Uterus (tissue), 4 donors: ENCODE measurements at places on chromosomes 12 and 14. TPM values are rescaled to one million over a fixed set of nuclear protein-coding genes. Genes with fewer than 3 reads are reported as not detected.

MGST1 gene
- total RNA-seq: 4.6 TPM

PLEKHD1 gene
- total RNA-seq: 0.76 TPM

EIF2S3B gene
- total RNA-seq: 1.0 TPM

KDM5A gene
- total RNA-seq: 76.1 TPM

IGFBP6 gene
- total RNA-seq: 224 TPM

BDKRB2 gene
- total RNA-seq: 17.6 TPM

KSR2 gene
- not detected for total RNA-seq

AKAP6 gene
- total RNA-seq: 34.4 TPM

DNA sequence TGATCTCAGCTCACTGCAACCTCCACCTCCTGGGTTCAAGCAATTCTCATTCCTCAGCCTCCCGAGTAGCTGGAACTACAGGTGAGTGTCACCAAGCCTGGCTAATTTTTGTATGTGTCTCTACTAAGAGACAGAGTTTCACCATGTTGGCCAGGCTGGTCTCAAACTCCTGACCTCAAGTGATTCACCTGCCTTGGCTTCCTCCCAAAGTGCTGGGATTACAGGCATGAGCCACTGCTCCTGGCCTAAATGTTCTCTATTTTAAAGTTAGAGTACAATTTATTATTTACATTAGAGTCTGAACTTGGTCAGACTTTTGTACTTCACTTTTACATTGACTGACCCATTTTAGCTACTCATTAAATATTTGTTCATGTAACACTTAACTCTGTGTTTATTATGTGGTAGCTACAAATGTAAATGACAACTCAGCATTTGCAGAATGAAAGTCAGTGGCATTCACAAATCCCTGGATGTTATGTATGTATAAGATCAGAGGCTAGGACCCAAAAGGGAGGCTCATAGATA, 409.6 kb downstream of the APAF1 start:
- DNase-seq: no peak
- H3K27ac ChIP-seq: no peak overlapping the region
- no peaks in the 10 kb centered on the region for H3K4me1 ChIP-seq
- H3K36me3 ChIP-seq: no peaks in the 10 kb centered on the region
- H3K27me3 ChIP-seq: no peaks in the 10 kb centered on the region

GRCh38 chr12:2288471-2288870, 235.7 kb downstream of the CACNA1C start:
- no peak overlapping the region for H3K4me3 ChIP-seq
- no peak for DNase-seq
- H3K36me3 ChIP-seq: no peaks in the 10 kb centered on the region

GRCh38 chr12:48422060-48422459, 50.3 kb upstream of the ANP32D start:
- H3K4me3 ChIP-seq: no peak overlapping the region
- no peak for DNase-seq
- H3K27me3 ChIP-seq: no peaks in the 10 kb centered on the region
- H3K4me1 ChIP-seq: no peaks in the 10 kb centered on the region

DNA sequence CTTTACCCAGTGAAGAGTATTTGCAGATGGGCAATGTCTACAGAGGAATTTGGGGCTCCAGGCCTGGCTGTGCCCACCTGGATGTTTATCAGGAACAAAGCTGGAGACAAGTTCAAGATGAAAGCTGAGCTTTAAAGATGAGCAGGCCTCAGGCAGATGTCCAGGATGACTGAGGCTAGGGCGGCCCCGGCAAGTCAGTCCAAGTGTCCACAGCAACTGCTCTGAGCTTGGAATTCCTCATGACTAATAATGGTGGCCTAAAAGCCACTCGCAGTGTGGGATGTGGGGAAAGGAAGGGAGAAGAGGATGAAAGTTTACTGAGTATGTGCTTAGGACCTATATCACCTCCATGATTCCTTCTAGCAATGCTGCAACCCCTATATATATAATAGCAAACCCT, 128.2 kb upstream of the NOS1 start:
- no peak overlapping the region for H3K27ac ChIP-seq
- no peak for DNase-seq
- H3K36me3 ChIP-seq: no peaks in the 10 kb centered on the region

GRCh38 chr14:63564318-63564717, 21.1 kb upstream of the PPP2R5E start:
- no peak for DNase-seq
- H3K36me3 ChIP-seq: no peaks in the 10 kb centered on the region
- H3K27ac ChIP-seq: no peak overlapping the region
- no peaks in the 10 kb centered on the region for H3K4me1 ChIP-seq
- H3K27me3 ChIP-seq: no peaks in the 10 kb centered on the region

GRCh38 chr14:104821971-104822608, 21.2 kb downstream of the ZBTB42 start:
- no peaks in the 10 kb centered on the region for H3K27me3 ChIP-seq
- DNase-seq: no peak
- H3K27ac ChIP-seq: no peak overlapping the region
- H3K4me1 ChIP-seq: no peaks in the 10 kb centered on the region
- no peaks in the 10 kb centered on the region for H3K36me3 ChIP-seq

- H3K27me3 ChIP-seq: no peaks in the 10 kb centered on the region
- peak overlapping the region; percentile 23 for H3K27ac ChIP-seq
- DNase-seq: no peak
- H3K36me3 ChIP-seq: no peaks in the 10 kb centered on the region
These were observed 3.9 kb downstream of the CD163 start for GRCh38 chr12:7499636-7500035.

DNA sequence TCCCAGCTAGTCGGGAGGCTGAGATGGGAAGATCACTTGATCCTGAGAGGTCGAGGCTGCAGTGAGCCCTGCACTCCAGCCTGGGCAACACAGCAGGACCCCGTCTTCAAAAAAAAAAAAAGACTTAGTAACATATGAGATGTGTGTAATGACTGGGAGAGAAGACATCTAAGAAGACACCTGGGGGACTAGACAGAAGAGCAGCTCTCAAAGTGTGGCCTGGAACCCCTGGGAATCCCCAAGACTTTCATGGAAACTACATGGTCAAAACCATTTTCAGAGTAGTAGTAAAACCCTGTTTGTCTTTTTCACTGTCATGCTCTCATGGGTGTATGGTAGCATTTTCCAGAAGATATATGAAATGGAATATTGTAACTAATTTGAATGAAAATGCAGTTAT, 45.3 kb downstream of the R3HDM2 start:
- no peaks in the 10 kb centered on the region for H3K36me3 ChIP-seq
- no peaks in the 10 kb centered on the region for H3K27me3 ChIP-seq
- no peak overlapping the region for H3K27ac ChIP-seq

GRCh38 chr14:73842201-73842600, 9.4 kb upstream of the PTGR2 start:
- no peak for DNase-seq
- H3K27ac ChIP-seq: no peak overlapping the region
- no peaks in the 10 kb centered on the region for H3K4me1 ChIP-seq
- no peaks in the 10 kb centered on the region for H3K36me3 ChIP-seq

- H3K4me1 ChIP-seq: no peaks in the 10 kb centered on the region
- H3K27me3 ChIP-seq: no peaks in the 10 kb centered on the region
- peak overlapping the region; percentile 97 for H3K4me3 ChIP-seq
- peak overlapping the region; percentile 95 for H3K27ac ChIP-seq
- no peaks in the 10 kb centered on the region for H3K36me3 ChIP-seq
These were observed 729 bp downstream of the OSBPL8 start for GRCh38 chr12:76558684-76559399.

DNA sequence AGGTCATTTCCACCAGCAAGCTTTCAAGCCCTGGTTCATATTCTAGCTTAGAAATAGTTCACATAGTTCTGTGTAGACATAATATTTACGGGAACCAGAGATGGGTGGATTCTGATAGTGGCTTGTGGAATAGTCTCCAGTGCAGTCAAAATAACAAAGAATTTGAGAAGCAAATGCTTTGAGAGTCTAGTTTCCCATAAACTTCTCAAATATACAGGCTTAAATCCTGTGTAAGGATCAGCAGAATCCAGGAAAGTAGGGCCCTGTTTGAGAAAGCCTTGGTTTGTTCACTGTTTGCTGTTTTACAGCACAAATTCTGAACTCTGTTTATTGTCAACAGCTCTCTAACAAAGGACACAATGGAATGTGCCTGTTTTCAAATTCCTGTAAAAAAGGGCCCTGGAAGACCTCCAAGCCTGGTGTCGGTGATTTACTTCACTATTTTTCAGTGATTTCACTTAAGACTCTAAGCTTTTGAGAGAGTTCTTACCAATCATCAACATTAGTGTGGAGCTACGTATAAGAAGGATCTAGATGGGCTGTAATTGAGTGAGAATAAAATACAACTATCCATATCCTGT, 11.4 kb upstream of the FOS start:
- H3K27me3 ChIP-seq: no peaks in the 10 kb centered on the region
- H3K27ac ChIP-seq: peak overlapping the region; percentile 79

DNA sequence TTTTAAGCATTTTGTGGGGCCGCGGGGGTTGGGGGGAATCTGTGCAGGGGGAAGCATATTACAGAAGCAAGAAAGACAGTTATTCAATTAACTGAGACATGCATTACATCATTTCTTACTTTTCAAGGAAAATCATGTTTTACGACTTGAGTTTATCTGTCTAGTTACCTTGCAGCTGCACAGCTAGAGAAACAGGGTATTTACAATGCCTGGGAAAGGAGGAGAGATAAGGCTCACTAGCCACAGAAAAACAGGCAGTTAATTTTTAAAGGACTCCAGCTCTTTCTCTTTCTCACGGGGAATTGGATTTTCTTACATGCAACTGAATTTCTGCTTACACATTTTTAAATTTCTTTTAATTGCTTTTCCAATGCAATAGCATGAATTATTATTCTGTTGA, 22.2 kb downstream of the FCF1 start:
- H3K4me3 ChIP-seq: no peak overlapping the region
- H3K27ac ChIP-seq: no peak overlapping the region
- no peaks in the 10 kb centered on the region for H3K36me3 ChIP-seq
- no peaks in the 10 kb centered on the region for H3K27me3 ChIP-seq
- H3K4me1 ChIP-seq: no peaks in the 10 kb centered on the region
- no peak for DNase-seq

GRCh38 chr14:76636602-76637001, 124.7 kb upstream of the VASH1 start:
- no peak overlapping the region for H3K27ac ChIP-seq
- no peak for DNase-seq
- no peaks in the 10 kb centered on the region for H3K27me3 ChIP-seq
- H3K4me1 ChIP-seq: no peaks in the 10 kb centered on the region
- no peaks in the 10 kb centered on the region for H3K36me3 ChIP-seq

- H3K27me3 ChIP-seq: no peaks in the 10 kb centered on the region
- H3K27ac ChIP-seq: no peak overlapping the region
- H3K4me1 ChIP-seq: no peaks in the 10 kb centered on the region
- no peak for DNase-seq
- no peaks in the 10 kb centered on the region for H3K36me3 ChIP-seq
These were observed 513.3 kb upstream of the CCDC196 start for GRCh38 chr14:65972891-65973290.

DNA sequence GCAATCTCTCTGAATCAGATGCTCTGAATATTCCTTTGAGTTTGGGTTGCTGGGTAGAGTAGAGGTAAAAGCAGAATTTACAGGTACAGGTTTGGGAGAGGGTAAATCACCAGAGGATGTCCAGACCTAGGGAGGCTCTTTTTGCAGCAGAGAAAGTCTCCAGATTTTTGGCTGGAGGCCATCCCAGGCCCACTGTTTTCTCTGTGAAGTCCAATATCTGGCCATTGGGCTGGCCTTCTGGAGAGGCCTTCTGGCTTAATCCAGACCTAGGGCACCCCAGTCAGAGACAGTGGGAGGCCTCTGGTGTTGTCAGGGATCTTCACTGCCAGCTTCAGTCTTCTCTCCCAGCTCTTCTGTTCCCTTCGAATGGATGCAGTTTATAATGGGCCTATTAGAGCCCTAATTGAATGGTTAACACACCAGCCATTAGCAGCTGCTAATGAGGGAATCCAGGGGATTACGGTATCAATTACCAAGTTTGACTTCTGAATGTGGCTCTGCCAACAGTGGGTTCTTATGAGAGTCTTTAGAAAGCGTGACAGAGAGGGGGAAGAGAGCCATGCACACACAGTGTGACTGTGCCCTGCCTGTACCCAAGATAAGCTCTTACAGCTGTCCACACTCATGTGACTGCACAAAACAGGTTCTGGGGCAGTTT, 183.1 kb downstream of the EMP1 start:
- H3K27me3 ChIP-seq: no peaks in the 10 kb centered on the region
- no peak overlapping the region for H3K27ac ChIP-seq
- no peaks in the 10 kb centered on the region for H3K4me1 ChIP-seq

DNA sequence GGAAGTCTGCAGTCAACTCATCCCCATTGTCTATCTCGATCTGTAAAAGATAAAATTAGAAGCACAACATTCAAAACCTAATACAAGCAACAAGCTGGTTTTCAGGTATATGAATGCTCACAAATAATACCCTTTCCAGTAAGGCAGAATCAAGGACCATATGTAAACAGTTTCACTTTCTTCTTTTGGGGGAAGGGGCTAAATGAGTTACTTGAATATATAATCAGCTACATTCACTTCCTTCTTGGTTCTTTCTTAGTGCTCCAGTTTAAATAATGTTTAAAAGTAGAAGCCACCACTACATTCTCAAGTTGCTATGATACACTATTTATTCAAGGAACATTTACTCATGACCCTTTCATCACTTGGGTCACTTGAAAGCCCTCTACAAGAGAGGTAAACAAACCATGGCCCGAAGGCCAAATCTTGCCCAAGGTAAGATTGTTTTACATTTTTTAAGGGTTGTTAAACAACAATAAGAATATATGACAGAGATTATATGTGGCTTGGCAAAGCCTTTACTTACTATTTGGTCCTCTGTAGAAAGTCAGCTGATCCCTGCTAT, 10.3 kb downstream of the TWF1 start:
- no peaks in the 10 kb centered on the region for H3K4me1 ChIP-seq
- H3K27me3 ChIP-seq: no peaks in the 10 kb centered on the region
- H3K36me3 ChIP-seq: no peaks in the 10 kb centered on the region
- DNase-seq: no peak
- H3K4me3 ChIP-seq: no peak overlapping the region

- no peak overlapping the region for H3K27ac ChIP-seq
- H3K4me3 ChIP-seq: no peak overlapping the region
- H3K4me1 ChIP-seq: no peaks in the 10 kb centered on the region
- no peak for DNase-seq
These were observed 41.3 kb upstream of the SYCP3 start for GRCh38 chr12:101780599-101780998.

GRCh38 chr12:72790273-72790672, 518.1 kb downstream of the TRHDE start:
- no peak overlapping the region for H3K27ac ChIP-seq
- H3K4me1 ChIP-seq: no peaks in the 10 kb centered on the region
- H3K36me3 ChIP-seq: no peaks in the 10 kb centered on the region
- DNase-seq: no peak
- no peaks in the 10 kb centered on the region for H3K27me3 ChIP-seq
- H3K4me3 ChIP-seq: no peak overlapping the region

GRCh38 chr14:95287176-95287754, 32.4 kb downstream of the CLMN start:
- H3K27me3 ChIP-seq: no peaks in the 10 kb centered on the region
- no peak overlapping the region for H3K27ac ChIP-seq
- DNase-seq: peak; percentile 3
- no peaks in the 10 kb centered on the region for H3K36me3 ChIP-seq
- no peak overlapping the region for H3K4me3 ChIP-seq
- H3K4me1 ChIP-seq: no peaks in the 10 kb centered on the region

- DNase-seq: no peak
- H3K4me3 ChIP-seq: no peak overlapping the region
- H3K27ac ChIP-seq: no peak overlapping the region
These were observed 24.6 kb upstream of the NCOR2 start for GRCh38 chr12:124592050-124592449.
